ENCODE measurements at places on chromosomes 7 and 10.

- no peak for DNase-seq
These were observed 2.7 kb upstream of the PNLIPRP1 start for GRCh38 chr10:116587878-116588591.

DNA sequence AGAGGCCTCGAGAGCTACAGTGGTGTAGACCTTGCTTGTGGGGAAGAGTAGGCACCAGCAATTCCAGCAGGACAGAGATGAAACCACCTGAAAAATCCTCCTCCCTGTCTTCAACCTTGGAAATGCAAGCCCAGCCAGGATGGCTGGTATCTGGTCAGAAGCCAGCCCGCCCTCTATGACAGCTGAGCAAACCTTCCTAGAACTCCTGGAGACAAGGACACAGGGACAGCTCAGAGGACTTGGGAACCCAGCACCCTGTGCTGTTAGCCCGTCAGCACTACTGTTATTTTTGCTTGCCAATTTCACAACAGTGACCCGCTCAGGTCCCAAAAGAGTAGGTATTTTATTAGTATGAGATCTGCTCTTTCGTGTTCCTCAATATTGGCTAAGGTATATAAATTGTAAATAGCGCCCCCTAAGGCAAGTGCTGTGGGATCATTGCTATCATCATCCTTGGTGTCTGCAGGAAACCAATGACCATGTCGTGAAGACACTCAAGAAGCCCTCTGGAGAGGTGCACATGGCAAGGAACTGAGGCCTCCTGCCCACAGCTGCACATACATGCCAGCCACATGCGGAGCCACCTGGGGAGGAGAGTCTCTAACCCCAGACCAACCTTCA, 156.5 kb upstream of the CHST15 start:
- no peak for DNase-seq

- no peak for DNase-seq
These were observed 362.3 kb upstream of the MTPN start for GRCh38 chr7:136339464-136339863.

- no peak for DNase-seq
These were observed 315.2 kb upstream of the ZNF32 start for GRCh38 chr10:43963793-43964425.
